Stimulated activated CD4-positive, alpha-beta T cell treated with anti-CD3 and anti-CD28 coated beads, Interleukin-1b, Interleukin-23, amount 100 ng/mL, for 4 hours (primary cell): ENCODE measurements at places on chromosomes 6 and 20.
A peak's percentile ranks its signal among the peaks of the same experiment; 100 is the strongest.

- DNase-seq, result no peak
Observed at GRCh38 chr6:156197513-156197912, 579.7 kb upstream of the ARID1B start.

DNA sequence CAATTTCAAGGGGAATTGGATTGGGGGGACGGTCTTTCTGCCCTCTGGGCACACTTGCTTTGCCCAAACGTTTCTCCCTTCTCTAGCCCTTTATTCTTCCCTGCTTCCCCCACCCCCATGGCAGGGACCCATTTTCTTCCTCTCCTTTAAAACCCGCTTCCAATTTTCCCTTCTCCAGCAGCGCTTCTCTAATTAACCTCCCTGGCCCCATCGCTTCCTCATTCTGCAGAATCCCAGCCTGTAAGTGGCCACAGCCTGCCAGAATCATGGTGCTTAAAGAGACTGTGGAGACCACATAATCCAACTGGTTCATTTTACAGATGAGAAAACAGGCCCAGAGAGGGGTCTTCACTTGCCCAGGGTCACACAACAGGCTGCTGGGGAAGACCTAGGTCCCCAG lies 61.4 kb downstream of the CPNE5 start:
- no peak for DNase-seq

- peak; percentile 89 for DNase-seq
Observed at GRCh38 chr6:33585403-33586107, 5.5 kb upstream of the BAK1 start.

DNA sequence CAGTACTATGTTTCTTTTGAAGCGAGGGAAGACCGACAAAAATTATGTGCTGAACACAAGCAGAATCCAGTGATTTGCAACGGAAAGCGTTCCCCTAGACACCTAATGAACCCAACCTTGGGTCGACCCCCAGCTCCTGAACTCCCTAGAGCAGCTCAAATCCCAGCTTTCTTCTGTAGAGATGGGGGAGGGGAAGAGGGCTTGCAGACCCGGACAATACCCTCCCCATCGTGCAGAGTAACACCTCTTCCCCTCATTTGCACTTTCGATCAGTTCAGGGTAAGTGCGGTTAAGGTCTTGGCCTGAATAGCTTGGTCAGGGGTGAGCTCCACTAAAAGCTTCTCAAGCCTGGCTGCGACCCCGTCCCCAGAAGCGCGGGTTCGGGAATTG lies 404 bp downstream of the CEP162 start:
- no peak for DNase-seq

GRCh38 chr6:98627129-98627775 lies 207.1 kb upstream of the POU3F2 start:
- no peak for DNase-seq

GRCh38 chr20:50469176-50469723 lies 40.9 kb upstream of the PTPN1 start:
- DNase-seq, result no peak

DNA sequence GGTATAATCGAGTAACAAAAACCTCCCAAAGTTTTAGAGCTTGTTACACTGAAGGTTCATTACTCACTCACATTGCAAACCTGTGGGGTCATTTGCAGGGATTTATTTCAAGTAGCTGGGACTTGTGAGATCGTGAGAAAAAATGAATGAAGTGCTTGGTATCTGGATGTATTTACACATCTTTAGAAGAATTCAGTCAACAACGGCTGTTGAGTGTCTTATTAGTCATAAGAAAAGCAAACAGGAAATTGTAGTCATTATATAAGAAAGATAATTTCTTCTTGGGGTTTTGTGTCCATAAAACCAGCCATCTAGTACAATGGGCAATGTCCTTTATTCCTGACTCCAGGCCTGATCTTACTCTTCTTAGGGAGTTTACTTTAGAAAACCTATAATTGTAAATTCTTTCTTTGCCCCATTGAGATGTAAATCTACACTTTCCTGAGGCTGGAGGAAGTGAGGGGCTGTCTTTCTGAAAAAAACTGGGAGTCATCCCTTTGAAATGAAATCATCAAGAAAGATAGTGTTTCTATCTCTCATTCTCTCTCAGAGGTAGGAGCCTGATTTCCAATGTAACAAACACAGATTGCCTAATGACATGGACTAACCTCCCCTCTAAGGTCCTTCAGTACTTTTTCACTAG lies 202.5 kb upstream of the ASCC3 start:
- DNase-seq, result no peak
